GM23248 (cell line): ENCODE measurements at places on chromosomes 16 and 17. TPM values are rescaled to one million over a fixed set of nuclear protein-coding genes. Genes with fewer than 3 reads are reported as not detected.

DNA sequence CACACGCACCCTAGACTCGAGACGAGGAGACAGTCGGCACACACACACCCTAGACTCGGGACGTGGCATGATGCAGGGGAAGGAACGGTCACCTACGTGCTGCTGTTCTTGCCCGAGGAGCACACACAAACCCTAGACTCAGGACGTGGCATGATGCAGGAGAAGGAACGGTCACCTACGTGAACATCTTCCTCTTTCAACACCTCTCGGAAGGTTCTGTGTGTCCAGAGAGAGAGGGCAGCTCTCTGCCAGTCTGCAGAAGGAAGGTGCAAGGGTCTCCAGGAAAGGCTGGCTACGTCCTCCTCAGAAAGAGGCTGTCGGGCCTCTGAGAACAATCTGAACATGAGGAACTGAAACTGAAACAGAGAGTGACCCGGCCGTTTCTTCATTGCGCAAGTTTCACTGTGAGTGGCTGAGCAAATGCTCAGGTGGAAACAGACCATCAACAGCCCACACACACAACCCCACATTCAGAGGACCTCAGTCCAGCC lies 43.4 kb downstream of the ZNF276 start:
- DNase-seq, result no peak

- DNase-seq, result no peak
These were observed 1.4 kb upstream of the PIPOX start for GRCh38 chr17:29041571-29041970.

- peak; percentile 90 for DNase-seq
These were observed 25.8 kb downstream of the ABR start for GRCh38 chr17:1153795-1154546.

LUC7L gene
- 49.6 and 78.5 TPM in 2 replicates for total RNA-seq

- DNase-seq, result no peak
These were observed 1.5 kb upstream of the ARL5C start for GRCh38 chr17:39167476-39167875.

GRCh38 chr16:81127051-81127450 lies 30.9 kb upstream of the GCSH start:
- DNase-seq, result peak; percentile 83

CCL13 gene
- total RNA-seq, result not detected in 2 replicates

TAT gene
- not detected in 2 replicates for total RNA-seq

DNA sequence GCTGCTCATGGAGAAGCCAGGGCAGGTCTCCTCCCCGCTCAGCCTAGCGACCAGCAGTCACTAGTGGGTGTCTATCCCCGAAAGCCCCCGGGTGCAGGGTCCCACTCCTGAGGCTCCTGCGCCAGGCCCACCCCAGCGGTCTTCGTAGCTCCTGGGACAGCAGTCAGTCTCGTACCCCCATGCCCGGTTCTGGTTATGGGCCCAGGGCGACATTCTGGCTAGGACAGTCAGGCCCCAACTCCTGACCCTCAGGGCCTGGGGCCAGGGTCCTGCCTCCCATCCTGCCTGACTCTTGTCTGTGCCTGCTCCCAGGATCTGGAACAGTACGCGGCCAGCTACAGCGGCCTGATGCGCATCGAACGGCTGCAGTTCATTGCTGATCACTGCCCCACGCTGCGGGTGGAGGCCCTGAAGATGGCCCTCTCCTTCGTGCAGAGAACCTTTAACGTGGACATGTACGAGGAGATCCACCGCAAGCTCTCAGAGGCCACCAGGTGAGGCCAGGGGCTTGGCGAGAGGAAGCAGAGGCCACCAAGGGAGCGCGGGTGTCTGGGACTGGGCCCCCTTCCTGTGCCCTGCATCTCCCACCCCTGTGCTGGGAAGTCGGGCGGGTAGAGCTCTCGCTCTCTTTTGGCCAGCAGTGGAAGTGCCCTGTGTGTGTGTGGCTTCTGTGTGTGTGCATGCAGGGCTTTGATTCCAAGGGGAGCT lies 2.0 kb downstream of the GPS1 start:
- DNase-seq, result no peak

STX1B gene
- 2.0 and 2.3 TPM in 2 replicates for total RNA-seq

- DNase-seq, result peak; percentile 9
These were observed 2.5 kb downstream of the ITGAE start for GRCh38 chr17:3798273-3799180.

DNA sequence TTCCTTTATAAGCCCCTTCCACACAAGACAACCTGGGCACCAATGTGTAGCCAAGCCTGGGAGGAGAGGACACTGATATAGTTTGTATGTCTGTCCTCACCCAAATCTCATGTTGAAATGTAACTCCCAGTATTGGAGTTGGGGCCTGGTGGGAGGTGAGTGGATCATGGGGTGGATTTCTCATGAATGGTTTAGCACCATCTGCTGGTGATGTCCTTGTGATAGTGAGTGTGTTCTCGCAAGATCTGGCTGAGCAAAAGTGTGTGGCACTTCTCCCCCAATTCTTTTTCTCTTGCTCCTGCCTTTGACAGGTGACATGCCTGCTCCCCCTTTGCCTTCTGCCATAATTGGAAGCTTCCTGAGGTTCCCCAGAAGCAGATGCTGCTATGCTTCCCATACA lies 135.8 kb downstream of the USP31 start:
- peak; percentile 2 for DNase-seq

CRHR1 gene
- not detected in 2 replicates for total RNA-seq

LPCAT2 gene
- total RNA-seq, result 12.4 and 27.4 TPM in 2 replicates

- DNase-seq, result no peak
These were observed 8.8 kb downstream of the SPNS3 start for GRCh38 chr17:4442582-4442981.

DNA sequence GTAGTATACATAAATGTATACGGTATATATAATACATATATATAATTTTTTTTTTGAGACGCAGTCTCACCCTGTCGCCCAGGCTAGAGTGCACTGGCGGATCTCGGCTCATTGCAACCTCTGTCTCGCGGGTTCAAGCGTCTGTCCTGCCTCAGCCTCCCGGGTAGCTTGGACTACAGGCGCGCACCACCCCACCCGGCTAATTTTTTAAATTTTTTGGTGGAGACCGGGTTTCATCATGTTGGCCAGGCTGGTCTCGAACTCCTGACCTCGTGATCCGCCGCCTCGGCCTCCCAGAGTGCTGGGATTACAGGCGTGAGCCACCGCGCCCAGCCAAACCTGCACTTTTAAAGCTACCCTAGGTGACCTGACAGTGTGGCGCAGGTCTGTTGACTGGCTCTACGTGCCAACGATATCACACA lies 745 bp downstream of the PAM16 start:
- DNase-seq, result no peak

DNA sequence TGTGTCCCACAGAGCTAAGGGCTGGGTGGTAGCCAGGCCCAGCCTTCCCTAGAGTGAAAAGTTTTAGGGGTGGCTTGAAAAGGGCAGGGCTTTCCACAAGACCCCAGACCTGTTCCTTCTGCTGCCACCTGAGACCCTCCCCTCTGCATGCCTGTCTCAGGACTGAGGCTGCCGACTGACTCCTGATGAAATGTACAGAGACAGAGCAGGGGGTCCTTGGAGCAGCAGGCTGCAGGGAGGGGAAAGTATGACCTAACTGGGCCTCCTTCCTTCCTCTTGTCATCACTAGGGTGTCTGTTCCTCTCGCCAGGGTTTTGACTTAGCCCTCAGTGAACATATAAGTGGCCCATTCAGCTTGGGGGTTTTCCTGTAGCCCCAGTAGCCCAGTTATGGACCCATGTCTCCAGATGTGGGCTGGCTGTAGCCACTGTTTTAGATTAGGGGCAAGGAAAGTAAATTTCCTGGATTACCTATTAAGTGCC lies 14.9 kb upstream of the NFATC3 start:
- no peak for DNase-seq

DNA sequence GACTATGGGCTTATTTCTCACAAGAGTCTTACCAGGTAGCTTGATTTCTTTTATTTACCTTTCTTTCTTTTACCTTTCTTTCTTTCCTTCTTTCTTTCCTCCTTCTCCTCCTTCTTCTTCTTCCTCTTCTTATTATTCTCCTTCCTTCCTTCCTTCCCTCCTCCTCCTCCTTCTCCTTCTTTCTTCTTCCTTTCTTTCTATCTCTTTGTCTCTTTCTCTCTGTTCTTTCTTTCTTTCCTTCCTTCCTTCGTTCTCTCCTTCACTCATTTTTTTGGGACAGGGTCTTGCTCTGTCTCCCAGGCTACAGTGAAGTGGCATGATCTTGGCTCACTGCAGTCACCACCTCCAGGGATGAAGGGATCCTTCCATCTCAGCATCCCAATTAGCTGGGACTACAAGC lies 363.6 kb upstream of the MAF start:
- DNase-seq, result no peak

EIF4A3 gene
- 75.1 and 84.5 TPM in 2 replicates for total RNA-seq

- DNase-seq, result no peak
These were observed 2.8 kb downstream of the PIP4K2B start for GRCh38 chr17:38796451-38797157.

EME1 gene
- 1.1 and 4.3 TPM in 2 replicates for total RNA-seq

DNA sequence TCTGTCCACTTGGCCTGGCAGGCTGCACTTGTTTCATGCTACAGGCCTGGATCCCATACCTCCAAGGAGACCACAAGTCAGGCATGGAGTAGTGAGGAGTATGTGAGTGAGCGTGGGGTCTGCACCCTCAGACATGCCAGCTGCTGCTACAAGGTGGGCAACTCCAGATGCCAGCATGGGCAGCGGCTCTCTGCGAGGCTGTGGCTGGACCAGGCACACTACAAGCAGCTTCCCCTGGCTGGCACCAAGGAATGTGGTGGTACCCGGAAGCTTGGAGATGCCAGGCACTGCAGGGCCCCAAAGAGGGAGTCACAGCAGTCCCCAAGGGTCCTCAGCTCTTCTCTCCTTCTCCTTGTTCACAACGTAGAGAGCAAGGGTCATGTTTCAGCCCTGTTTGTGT lies 16.1 kb upstream of the DNAH9 start:
- DNase-seq, result no peak

CCL3 gene
- total RNA-seq, result not detected in 2 replicates

MMP2 gene
- total RNA-seq, result 1,212 and 1,299 TPM in 2 replicates

- DNase-seq, result no peak
These were observed 311.6 kb upstream of the MON1B start for GRCh38 chr16:76879420-76879819.

DNA sequence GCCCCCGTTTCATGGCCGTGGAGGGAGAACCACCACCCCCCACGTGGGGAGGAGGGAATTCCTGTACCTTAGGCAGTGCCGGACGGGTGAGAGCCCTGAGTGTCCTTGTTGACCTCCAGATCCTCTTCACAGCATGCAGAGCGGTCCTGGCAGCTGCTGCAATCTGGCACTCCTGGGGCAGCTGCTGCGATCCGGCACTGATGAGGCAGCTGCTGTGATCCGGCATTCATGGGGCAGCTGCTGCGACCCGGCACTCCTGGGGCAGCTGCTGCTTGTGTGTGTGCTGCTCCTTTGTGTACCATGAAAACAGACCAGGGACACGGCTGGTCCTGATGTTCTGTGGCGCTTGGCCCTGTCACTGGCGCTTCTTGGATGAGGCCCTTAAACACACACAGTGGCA lies 12.8 kb downstream of the ZNF778 start:
- no peak for DNase-seq

DNA sequence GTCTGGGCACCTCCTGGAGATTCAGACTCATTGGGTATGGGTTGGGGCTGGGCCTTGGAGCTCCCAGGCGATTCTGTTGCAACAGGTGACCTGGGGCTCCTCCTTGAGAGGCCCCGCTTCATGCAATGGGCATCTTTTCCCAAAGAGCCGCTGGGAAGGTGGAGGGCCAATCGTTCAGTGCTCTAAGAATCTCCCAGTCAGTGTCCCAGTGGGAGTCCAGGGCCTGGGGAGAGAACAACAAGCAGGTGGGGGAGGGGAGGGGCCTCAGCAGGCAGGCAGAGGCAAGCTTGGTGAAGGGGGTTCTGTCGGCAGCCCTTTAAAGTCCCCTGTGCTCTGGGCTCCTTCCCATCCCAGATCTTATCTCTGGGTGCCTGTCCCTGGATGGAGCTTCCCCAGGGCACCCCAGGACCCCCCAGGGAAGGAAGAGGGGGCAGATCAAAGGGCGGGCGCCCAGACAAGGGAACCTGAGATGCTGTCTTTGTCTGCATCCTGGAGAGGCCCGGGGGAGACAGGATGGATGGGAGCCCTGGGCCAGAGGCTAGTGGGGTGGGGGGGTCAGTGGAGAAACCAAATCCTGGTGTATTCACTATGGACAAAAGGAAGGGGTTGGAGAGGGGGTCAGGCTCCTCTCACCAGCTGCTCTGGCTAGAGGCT lies 30.5 kb upstream of the NXPH3 start:
- DNase-seq, result no peak

- no peak for DNase-seq
These were observed 24.1 kb downstream of the HEATR9 start for GRCh38 chr17:35844547-35844946.

DNA sequence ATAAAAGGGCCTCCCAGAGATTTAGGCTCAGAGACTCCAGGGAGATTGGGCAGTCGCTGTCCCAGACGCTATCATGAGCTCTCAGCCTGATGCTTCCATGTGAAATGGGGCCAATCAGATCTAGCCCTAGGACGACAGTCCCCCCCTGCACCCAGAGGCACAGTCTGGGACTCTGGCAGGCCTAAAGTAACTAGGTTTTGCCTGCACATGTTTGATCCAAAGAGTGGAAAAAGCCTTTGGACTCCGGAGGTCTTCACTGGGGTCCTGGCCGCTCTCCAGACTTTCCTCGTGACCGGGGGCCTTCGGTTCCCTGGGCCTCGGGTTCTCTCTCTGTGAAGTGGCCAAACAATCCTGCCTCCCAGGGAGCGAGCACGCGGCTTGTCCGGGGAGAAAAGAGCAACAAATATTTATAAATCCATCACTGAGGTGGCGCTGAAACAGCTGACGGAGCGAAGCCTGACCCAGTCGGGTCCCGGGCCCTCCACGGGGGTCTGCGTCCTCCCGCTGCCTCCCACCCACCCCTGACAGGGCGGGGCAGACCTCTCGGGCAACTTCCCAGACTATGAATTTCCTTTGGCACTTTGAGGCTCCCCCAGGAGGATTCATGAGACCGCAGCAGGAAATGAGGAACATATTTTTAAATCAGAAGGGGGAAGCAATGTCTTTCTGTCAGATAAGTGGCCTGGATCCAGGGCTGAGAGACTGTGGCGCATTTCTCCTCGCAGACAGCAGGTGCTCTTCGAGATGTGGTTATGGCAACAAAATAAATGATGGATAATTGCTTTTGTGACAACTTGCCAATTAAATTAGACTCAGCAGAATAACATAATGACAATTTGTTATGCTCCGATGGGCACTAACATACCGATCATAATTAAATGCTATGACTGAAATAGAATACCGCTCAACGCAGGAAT lies 38.9 kb downstream of the MRPS23 start:
- peak; percentile 52 for DNase-seq

DNA sequence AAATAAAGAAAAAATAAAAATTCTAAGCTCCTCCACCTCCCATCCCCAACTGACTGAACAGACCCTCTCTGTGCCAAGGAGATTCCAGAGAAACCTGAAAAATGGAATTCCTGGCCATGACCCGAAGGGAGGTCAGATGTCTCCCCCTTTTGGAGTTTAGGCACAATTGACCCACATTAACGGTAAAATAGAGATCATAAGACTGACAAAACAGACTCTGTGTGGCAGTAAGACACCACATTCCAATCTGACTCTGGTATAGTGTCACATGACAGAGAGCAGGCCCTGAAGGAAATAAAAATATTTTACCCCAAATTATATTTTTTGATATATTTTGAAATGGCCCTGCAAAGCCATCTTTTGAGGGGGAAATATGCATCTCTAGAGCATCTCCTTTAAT lies 115.1 kb upstream of the ZKSCAN2 start:
- no peak for DNase-seq

- DNase-seq, result no peak
These were observed 4.7 kb upstream of the IRF8 start for GRCh38 chr16:85894266-85894665.
